Activated naive CD4-positive, alpha-beta T cell treated with anti-CD3 and anti-CD28 coated beads, Interleukin-2, amount 50 U/mL, for 72 hours (primary cell): ENCODE measurements at places on chromosomes 13 and 19.

DNA sequence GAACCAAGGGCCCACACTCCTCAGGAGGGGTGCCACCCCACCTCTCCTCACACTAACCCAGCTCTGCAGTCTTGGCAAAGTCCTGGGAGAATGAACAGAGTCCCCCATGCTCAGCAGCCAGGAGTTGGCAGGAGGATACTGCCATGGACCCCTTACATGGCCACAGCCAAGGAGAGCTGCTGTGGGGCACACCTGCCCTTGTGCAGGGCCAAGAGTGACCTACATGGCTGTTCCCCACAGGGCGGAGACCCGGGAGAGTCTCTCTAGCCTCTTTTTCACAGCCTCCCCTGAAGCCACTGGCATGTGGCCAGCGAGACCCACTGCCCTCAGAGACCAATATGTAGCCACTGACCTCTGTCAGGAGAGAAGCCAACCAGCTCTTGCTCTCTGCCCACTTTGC lies 45.9 kb upstream of the VSTM2B start:
- DNase-seq: no peak

DNA sequence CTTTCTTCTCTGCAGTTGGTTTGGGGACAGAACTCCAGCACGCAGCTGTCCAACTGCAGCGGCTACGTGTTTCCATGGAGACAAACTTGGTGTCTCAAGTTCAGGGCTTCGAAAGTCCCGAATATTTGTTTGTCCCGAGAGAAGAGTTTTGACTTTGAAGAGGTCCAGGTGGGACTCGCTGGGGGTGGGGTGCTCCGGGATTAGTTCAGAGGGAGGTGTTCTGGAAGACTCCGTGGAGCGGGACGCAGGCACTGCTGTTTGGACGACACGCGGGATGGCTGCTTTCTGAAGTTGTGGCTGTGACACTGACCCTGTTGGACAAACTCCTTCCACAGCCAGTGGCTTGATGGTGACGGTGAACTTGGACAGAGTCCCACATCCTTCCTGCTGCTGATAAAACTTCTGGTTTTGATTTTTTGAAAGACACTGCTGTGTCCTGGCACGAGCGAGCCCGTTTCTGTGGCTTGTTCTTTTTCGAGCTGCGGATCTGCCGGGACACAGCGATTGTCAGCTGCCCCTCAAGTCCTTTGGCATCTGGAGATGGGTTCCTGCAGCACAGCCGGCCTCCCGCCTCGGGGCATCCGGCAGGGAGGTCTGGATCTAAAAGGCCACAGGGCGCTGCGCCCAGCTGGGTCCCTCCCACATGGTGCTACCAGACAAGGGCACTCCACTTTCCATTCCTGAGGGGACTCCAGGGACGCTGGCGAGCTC lies 15.9 kb upstream of the RANBP3 start:
- DNase-seq: no peak

DNA sequence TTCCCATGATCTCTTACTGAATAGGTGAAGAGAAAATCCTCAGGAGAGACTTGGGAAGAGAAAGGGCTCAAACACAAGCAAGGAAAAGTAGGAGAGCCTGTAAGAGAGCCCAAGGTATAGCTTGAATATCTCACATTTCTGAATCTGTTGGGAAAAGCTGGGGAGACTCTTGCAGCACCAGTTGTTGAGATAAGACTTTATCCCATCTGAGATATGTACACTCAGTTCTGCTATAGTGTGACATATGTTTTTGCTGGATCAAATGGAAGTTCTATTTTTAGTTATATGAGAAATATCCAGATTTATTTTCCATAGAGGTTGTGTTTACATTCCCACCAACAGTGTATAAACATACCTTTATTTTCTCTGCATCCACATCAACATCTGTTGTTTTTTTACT lies 246.1 kb downstream of the NDFIP2 start:
- no peak for DNase-seq

DNA sequence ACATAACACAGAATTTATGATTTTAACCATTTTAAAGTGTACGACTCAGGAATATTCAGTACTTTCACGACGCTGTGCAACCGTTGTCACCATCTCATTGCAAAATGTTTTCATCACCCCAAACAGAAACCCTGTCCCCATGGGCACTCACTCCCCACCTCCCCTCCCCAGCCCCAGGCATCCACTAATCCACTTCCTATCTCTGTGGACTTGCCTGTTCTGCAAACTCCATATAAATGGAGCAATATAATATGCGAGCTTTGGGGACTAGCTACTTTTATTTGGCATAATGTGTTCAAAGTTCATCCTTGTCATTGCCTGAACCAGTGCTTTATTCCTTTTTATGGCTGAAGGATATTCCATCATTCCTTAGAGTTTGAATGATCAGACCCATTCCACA lies 7.3 kb upstream of the INSR start:
- DNase-seq: no peak

GRCh38 chr19:44598880-44599279 lies 14.5 kb upstream of the IGSF23 start:
- DNase-seq: no peak

DNA sequence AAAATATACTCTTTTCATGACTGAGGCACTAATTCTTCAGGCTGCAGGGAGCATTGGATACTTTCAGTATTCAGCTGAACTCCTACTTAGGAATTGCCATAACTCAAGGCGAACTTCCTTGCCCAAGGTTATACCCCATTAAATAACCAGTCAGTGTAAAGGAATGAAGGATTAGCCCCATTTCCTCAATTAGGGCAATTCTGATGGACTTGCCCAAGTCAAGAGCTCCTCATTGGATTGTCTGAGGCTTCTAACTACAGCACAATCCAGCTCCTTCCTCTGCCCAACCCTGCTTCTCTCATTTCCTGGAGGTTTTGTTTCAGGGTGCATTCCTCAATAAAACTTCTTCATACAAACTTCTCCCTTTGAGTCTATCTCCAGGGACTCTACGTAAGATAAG lies 329.2 kb downstream of the LIG4 start:
- DNase-seq: no peak

GRCh38 chr13:36840718-36841250 lies 21.8 kb downstream of the RFXAP start:
- no peak for DNase-seq

GRCh38 chr13:37144661-37145060 lies 39.2 kb upstream of the CSNK1A1L start:
- DNase-seq: no peak

DNA sequence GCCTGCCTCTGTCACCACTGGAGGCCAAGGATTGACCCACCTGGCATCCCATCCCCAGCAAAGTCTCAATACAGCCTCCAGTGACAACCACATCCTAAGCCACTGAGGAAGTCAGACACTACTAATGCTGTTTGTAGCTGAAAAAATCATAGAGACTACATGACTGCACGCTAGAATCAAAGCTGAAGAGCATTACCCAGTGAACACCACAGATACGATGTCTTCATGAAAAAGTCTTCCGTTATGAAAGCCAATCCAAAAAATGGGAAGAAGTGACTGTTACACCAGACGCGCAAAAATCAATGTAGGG lies 11.1 kb upstream of the NUP62 start:
- no peak for DNase-seq

DNA sequence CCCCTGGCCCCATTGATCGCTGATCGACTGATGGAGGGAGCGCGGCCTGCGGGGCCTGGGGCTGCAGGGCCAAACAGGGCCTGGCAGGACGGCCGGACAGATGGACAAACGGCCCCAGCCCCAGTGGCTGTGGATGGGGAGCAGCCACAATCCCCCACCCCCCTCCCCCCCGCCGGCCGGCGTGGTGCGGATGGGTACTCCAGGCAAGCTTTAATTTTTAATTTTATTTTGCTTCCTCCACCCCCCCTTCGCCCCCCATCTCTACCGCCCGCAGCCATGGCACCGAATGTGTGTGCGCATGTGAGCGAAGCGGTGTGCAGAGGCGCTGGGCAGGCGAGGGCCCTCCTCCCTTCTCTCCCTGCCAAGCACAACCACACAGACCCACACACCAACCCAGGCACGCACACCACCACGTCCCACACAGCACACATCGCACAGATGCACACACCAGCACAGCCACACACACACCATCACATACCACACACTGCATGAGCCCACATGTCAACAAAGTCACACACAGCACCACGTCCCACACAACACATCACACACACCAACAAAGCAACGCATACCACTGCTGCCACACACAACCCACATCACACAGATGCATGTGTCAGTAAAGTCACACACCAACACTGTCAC lies 12.4 kb downstream of the ERFL start:
- no peak for DNase-seq

- no peak for DNase-seq
Measured at GRCh38 chr19:48325265-48325910, at the start of gene EMP3. TSS of gene EMP3 (plus strand) at chr19:48325552. CDS start at chr19:48326845, 1,293 bp downstream.

DNA sequence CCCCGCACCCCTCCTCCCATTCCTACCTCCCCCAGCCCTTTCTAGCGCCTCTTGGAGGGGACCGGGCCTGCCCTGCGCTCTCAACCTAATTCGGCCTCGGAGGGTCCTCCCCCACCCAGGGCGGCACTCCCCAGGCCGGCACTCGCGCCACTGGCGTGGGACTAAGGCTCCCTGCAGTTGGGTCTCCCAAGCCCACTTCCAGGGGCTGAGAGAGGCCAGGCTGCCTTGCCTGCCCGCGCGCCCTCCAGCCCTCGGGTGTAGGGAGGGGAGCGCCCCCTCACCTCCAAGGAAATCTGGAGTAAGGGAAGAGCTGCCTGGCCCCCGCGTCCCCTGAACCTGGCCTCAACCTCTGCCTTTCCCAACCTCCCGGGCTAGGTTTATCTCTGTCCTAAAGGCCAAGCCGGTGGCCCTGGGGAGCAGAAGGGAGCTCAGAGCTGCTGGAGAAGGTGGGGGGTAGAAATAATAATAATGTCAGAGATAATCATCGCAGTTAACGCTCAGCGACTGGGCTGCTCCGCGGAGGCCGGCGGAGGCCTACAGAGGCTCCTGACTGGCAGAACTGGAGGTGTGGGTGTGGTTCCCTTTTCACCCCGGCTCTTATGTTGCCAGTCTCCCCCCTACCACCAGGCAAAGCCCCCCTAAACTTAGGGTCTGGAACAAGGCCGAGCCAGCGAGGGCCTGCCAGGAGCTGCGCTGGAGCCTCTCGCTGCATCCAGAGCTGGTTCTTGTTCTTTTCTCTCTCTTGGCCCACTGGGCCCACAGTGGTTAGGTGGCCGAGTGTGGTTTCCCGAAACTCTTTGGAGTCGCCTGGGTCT lies 9.6 kb downstream of the ZIC2 start:
- DNase-seq: no peak

DNA sequence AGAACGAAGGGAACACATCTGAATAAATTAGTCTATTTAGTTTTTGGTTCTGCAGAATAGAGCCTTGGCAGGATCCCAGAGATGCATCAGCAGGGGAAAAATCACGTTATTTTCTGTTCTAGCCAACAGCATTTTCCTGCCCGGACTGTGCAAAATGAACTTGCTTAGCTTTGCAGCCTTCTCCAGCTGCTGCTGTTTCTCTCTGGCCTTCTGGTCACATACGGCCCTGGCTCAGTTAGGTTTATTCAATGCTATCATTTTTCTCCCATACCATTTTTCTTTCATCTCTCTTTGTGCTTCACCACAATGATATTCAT lies 110.4 kb upstream of the KL start:
- no peak for DNase-seq

DNA sequence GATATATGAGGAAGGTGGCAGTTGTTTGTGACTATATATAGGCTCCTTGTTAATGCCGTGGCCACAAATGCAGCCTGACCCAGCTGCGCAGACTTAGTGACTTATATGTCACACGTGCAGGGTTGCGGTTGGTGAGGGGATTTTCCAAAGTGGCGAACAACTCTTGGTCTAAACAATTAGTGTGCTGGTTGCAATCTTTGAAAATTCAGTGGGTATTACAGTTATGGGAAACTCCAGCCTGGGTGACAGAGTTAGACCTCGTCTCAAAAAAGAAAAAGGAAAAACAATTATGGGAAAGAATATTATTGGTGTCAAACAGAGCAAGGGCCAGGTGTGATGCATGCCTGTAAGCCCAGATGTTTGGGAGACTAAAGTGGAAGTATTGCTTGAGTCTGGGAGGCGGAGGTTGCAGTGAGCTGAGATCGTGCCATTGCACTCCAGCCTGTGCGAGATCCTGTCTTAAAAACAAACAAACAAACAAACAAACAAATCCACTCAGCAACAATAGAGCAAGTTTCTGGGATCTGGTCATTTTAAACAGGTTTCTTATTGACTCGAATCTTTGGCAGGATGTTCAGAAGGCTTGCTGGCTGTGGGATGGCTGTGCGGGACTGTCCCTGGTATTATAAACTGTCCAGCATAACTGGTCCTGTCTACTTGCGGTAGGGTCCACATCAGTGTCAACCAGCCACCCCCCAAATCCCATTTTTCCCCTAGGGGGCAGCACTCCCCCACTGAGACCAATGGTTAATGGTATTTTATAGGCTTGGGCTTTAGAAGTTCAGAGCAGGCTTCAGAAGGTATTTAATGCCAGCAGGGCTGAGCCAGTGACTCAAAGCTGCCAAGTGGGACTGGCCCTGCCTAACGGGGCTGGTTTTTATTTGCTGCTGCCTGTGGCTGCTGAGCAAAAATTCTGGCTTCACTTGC lies 15.4 kb downstream of the RELB start:
- DNase-seq: no peak

DNA sequence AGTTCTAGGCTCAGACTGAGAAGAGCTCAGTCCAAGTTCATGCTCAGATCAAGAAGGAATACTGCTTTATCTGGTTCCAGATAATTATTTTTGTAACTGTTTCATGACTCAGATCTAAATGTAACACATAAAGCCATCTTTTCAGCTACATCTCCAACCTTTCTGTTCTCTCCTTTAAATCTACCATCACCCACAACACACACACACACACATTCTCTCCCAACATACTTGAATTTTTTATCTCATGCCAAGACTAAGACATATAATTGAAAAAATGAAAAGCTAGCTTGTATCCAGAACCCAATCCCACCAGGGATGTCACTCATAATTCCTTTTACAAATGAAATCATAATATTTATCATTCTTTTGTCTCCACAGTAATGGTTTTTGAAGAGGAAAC lies 7.6 kb downstream of the KATNAL1 start:
- DNase-seq: no peak

DNA sequence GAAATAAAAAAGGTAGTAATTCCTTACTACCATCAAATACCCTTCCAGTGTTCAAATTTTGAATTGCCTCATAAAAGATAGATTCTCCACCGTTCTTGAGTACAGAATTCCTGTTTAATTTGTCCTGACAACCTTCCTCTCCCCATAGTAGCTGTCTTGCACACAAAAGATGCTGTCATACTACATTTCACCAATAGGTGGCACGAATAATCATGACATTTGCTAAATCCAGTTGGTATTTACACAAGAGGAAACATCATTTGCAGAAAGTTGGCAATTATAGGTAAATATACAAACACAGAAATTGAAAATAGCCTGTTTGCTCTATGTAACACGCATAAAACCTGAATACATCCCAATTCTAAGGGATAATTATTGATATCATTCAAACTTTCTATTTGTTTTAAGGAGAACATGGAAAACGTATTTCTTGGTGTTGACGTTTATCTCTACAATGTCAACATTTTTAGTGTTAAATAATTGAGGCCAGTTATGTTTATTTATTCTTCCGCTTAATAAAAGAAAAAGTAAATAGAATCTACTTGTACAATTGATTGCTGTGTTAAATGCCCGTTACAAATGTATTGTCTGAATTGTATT lies 58.3 kb upstream of the CLDN10 start:
- DNase-seq: peak; percentile 34
